ENCODE measurements at places on chromosomes 3 and 15.
A peak's percentile ranks its signal among the peaks of the same experiment; 100 is the strongest.

GRCh38 chr3:106135451-106136160 lies 266.8 kb upstream of the CBLB start:
- DNase-seq, result no peak

GRCh38 chr3:50481992-50482391 lies 21.4 kb downstream of the CACNA2D2 start:
- DNase-seq, result no peak

DNA sequence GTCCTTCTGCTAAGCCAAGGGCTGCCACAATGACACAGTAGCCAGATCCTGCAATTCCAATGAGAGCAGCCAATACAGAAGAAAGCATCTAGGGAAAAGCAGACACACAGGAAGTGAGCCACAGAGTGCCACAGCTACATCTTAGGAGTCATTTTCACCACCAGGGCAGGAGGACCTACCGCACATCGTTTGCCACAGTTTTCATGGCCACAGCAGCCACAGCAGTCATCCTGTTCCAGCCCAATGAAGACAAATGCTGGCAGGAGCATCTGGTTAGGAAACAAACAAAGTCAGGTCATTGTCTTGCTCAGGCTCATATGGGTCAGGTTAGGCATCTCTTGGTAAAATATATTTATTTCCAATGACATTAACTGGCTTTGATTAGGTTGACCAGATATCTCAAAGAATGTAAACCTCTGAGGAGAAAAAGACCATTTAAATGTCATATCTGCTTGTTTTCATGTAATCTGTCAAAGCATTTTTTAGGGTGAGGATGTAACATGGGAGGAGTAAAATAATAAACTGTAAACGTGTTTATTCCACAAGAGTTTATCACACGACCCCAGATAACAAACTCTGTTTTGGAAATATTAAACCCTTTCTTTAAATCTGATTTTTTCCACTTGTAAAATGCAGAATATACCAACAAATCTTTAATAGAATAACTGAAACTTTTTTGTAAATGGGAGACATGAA lies 1.8 kb downstream of the TM4SF1 start:
- DNase-seq, result no peak

DNA sequence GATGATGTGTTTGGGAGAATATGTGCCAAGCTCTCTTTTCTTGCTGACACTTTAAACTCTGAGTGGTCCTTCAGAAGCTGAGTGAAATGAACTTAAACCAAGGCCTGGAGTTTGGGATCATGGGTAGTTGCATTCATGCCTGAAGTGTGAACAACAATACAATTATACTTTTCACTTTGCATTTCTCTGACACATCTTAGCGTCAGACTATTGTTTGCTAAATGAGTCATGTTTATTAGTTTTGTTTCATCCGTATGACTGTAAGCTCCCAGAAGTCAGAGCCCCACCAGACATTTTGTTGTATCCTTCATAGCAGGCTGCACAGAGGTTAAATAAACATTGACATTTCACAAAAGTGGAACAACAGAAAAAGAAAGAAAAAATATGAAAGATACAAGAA lies 542.6 kb downstream of the TUSC7 start:
- DNase-seq, result peak; percentile 73

GRCh38 chr15:64847448-64847847 lies 5.7 kb downstream of the PLEKHO2 start:
- no peak for DNase-seq

DNA sequence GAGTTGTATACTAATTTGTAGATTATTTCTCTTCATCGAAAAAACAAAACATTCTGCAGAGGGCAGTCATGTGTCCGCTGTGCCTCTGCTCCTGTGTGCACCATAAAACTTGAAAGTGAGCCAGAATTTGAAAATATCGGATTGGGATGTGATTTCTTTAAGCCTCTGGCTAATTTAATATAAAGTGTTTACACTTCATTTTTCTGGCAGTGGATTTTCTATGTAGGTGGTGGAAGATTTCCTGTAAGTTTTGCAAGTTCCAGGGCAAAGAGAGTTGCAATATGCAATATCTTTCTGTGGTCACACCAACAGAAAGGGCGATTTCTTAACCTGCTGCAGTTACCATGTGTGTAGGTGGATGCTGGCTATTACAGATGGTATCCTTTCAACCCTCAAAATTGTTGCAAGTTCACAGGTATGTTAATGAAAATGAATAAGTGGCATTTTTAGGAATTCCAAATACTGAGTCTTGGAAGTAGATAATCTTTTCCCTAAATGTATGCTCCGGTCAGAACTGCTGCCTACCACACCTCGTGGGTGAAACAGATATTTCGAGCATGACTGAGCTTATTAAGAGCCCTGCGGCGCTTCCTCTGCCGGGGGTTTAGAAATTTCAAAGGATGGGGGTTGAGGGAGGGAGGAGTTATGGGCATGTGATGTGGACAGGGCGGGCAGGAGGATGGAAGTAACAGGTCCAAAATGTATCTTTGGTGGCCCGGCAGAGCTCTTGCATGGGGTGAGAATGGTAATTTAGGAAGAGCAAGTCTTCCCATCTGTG lies 134.0 kb downstream of the PGPEP1L start:
- DNase-seq, result no peak

- DNase-seq, result no peak
These were observed 74.7 kb downstream of the SPATA16 start for GRCh38 chr3:173066044-173067004.

DNA sequence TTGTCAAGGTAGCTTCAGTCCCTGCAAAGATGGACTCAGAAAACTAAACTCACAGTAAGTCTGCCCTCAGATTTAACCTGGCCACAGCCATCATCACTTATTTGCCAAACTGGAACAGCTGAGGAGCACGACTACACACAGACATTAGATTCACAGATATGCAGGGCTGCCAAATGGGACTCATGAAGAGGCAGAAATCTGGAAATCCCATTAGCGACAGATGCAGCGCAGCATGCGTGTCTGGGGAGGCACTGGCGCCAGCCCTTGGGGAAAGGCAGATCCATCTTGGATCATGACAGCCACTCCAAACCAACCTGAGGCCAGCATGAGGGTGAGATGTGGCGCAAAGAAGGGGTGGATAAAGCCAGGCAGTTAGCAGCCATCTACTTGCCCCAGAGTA lies 160.7 kb upstream of the TSC22D2 start:
- DNase-seq, result no peak
